ENCODE measurements at places on chromosomes 6 and 20.

DNA sequence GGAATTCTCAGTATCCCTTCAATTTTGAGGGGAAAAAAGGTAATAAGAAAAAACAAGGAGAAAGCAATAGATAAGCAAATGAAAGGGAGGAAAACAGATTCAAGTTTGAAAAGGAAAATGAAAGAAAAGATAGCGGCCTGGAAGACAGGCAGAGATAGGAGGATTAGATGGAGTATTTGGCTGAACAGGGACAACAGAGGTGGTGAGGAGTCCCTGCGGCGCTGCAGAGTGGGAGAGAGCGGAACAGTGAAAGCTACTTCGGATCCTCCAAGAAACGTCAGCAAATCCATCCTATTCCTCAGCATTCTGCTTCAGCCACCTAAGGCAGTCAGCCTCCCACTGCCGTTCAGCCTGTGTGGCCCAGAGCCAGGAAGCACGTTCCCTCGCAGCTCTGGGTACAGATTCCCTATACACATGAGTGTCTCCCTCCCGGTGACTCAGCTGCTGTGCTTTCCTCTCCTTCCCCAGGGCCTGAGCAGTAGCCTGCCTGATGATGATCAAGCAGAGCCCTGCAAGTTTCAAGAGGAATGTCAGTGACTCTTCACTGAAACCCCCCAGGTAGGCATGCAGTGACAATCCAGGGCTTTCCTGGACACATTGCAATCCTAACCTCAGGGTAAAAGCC, 43.4 kb upstream of the CDYL start:
- DNase-seq, result no peak

DNA sequence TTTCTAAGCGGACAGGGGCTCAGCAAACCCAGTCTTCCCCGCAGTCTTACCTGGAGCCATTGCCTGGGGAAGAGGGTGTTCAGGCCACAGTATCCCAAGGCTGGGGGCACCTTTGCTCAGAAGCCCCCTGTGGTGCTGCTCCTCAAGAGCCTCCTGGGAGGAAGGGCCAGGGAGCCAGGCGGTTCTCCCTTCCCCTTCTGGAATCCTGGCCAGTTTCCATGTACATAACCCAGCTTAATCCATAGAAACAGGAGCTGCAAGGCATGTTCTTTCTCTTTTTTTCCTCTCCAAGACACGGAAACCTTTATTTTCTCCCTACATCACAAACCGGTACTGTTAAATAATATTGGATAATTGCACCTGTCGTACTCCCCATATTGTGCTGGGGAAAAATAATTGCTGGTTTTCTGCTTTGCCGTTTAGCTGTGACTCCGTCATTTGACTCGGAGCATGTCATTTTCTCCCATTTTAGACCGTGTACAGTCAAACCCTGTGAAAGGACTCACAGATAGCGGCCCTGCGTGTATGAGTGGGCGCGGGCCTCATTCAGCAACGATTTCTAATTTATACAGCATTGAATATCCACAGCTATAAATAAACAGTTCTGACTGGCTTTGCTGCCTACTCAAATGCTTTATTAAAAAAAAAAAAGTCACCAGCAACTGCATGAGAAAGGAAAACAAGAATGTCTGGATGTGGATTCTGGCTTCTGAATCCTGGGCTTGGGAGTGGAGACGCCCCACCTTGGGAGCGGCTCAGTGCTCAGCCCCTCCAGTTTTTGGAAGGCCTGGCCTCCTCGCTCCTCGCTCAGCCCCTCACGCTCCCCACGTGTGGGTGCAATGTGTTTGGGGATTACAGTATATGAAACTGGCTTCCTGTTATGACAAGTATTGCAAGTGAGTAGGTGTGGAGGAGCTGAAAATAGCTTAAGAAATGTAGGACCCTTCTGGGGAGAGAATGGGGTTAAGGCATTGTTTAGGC, 67.3 kb downstream of the ADTRP start:
- no peak for DNase-seq

DNA sequence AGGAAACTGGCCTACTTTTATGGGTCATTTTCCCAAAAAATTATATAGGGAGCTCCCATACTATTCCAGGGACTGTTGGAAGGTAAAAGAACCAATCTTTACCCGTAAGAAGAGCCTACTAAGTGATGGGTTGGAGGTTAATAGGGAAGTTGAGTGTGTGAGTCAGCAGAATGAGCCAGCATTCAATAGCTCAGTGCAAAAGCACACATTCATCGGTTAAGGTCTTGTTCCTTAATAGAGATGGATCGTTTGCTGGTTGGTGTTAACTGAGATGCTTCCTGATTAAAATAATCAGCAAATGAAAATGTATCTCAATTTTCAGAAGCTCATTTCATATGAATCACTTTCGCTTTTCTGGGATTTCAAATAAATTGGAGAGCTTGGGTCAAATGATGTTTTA, 115.3 kb upstream of the MRPS10 start:
- no peak for DNase-seq

DNA sequence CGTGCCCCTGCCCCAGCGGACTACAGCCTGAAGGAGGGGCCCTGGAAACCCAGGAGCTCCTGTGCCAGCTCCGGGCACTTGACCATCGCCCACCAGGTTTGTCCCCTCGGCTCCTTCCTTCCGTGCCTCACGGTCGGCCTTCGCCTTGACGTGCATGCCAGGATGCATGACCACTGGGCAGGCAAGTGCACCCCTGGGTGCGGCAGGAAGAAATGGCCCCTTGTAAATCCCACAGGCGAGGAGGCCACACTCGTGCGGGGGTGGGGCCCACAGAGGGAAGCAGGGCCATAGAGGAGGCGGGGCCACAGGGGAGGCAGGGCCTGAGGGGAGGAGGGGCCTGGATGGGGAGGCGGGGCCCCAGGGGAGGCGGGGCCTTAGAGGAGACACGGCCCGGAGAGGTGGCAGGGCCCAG, 81.7 kb downstream of the YTHDF1 start:
- no peak for DNase-seq

GRCh38 chr20:31573555-31574321, 31.4 kb upstream of the ID1 start:
- DNase-seq, result no peak

DNA sequence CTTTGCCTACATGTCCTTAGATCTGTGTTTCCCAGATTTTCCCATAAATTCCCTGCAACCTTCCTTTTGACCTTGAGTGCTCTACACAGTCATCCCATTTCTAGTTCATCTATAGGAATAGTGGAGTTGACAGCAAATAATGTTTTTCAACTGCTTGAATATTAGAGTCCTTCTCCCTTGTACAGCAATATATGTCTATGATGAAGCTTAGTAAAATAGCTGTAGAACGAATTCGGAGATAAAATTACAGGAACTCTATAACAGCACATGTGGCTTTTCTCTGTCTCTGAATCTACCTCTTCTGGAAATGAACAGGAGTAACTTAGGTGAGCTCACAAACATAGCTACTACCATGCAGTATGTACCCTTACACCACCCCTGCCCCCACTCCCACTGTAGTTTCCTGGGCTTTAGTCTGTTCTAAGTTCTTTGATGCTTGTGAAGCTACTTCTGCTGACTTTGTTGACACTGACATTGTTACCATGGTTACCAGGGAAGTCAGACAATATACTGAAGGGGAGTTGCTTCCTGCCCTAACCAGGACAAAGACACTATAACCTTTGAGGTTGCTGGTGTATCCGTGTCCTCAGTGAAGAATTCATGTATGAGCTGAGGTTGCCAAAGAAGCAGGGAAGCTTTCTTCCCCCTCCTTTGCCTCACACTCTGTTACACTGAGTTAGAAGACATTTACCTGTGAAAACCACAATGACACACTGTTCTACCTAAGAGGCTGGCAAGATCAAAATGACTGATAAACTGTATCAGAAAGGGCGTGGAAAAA, 35.8 kb upstream of the SHLD1 start:
- DNase-seq, result no peak

GRCh38 chr6:27558028-27558724, 85.3 kb upstream of the ZNF184 start:
- DNase-seq, result no peak

GRCh38 chr6:78487401-78487800, 379.9 kb upstream of the IRAK1BP1 start:
- no peak for DNase-seq

DNA sequence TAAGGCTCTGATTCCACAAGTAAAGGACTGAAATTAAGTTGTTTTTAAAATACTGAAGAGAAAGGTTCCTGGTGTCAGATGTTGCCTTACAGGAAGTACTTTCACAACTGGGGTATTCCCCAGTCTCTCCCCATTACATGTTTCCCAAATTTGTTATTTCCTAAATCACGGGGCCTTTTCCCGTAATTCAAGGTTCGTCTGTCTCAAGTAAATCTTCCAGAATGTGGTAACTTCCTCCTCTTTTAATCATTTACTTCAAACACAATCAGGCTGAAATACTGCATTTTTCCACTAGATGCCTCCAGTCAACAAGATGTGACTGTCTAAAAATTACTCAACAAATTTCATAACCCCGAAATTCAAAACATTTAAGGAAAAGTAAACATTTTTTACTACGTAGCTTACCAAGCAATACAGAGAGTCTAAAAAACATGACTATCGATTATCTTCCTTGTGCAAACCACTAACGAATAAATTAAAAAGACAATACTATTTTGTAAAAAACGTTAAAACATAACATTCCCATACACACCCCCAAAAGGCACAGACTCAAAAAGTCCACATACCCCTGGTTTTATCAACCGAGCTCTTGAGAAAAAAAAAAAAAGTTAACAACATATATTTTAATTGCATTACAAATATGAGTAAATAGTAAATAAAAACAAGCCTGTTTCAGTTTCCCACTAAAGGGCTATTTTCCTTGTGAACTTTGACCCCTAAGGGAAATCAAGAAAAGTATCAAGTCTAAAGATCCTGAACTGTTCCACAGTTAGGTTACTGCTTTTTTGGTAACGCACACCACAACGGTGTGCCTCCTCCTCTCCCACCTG, 1.7 kb downstream of the SOD2 start:
- DNase-seq, result no peak

Data from gastrocnemius medialis (tissue), 4 donors.